ENCODE measurements at places on chromosomes 1 and 21.

GRCh38 chr1:226596531-226597165, 48.1 kb downstream of the STUM start:
- DNase-seq: no peak

DNA sequence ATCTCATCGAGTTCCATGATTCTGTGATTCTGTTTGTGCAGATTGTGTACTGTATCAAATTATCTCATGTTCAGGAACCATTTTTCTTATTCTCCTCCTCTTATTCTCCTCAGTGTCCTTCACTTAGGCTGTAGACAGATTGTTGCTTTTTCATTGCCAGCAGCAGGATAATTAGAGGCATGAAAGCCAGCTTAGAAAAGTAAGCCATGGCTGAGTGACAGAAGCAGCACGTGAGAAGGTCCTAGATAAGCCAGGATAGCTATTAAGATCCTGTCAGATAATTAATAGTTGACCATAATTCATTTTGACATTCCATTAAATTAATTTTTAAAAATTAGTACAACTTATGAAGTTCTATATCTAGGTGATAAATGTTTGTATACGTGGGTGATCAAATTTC, 60.8 kb upstream of the PRKACB start:
- no peak for DNase-seq

- DNase-seq: no peak
These were observed 36.9 kb upstream of the POU3F1 start for GRCh38 chr1:38083541-38083940.

DNA sequence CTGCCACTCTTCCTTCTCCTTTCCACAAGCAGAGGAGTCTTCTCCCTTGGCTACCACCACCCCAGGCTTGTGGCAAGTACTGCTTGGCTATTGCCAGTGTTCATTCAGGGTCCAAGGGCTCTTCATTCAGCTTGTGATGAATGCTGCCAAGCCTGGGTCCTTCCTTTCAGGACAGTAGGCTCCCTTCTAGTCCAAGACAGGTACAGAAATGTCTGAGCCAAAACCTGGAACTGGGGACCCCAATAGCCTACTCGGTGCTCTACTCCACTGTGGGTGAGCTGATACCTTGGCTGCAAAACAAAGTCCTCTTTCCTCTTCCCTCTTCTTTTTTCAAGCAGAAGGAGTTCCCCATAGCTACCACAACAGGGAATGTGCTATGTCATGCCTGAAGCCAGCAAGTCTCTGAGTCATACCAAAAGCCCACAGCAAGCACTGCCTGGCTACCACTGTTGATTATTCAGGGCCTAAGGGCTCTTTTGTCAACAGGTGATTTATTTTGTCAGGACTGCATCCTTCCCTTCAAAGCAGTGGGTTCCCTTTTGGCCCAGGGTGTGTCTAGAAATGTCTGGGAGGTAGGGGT, 268.9 kb downstream of the HHAT start:
- peak; percentile 96 for DNase-seq

DNA sequence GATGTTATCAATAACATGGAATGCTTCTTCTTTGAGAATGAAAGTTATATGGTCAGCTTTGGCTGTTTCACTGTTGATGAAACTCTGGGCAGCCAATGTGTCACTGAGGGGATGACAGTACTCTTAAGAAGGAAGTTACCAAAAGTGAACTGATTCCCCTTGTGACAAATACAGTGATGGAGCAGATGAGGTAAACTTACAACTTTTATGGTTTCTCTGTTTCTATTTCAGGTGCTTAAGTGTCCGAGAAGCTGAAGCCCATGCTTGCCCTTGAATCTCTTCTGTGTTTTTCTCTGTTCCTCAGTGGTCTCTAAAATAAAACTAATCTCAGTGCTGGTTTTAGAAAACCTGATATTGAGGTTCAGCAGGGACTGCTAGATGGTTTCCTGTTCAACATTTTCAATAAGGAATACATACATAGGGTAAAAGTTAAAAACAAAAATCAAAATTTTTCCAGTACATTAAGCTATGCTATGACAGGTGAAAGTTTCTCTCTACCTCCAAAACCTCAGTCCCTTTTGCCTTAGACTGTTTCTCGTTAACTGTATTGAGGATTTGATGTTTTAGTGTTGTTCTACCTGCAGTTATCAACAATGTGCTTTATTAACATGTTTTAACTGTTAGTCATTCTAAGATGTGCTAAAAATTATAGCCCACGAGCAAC, 454.4 kb upstream of the ADGRL4 start:
- DNase-seq: no peak

All from fibroblast of skin of scalp (primary cell).